Cerebellum (tissue), 4 donors: ENCODE measurements at places on chromosomes 3 and 15.

DNA sequence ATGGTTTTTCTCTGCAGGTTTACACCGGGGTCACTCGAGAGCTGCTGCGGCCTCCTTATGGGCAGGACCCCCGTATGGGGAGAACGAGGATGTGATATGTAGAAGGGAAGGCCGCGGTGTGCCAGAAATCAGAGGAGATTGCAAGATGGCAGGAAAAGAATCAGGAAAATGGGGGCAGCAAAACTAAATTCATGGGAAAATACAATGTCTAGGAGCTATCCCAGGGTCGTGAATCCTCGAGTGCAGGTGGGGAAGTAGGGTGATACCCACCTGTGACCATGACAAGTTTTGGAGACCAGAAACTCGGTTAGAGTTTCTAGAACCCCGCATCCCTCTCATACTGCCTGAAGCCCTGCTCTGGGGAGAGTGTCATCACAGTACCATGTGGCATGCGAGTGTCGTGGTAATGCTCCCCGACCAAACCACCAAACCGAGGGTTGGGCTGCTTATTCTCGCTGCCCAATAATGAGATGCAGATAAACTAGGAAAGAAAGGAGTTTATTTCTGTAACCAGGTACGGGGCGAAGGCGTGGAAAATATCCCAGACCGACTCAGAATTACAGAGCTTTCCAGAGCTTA, 781 bp downstream of the TRNT1 start:
- peak; percentile 10 for DNase-seq

- peak; percentile 24 for DNase-seq
Measured at GRCh38 chr3:46558184-46559043, 7.7 kb downstream of the LRRC2 start.

DNA sequence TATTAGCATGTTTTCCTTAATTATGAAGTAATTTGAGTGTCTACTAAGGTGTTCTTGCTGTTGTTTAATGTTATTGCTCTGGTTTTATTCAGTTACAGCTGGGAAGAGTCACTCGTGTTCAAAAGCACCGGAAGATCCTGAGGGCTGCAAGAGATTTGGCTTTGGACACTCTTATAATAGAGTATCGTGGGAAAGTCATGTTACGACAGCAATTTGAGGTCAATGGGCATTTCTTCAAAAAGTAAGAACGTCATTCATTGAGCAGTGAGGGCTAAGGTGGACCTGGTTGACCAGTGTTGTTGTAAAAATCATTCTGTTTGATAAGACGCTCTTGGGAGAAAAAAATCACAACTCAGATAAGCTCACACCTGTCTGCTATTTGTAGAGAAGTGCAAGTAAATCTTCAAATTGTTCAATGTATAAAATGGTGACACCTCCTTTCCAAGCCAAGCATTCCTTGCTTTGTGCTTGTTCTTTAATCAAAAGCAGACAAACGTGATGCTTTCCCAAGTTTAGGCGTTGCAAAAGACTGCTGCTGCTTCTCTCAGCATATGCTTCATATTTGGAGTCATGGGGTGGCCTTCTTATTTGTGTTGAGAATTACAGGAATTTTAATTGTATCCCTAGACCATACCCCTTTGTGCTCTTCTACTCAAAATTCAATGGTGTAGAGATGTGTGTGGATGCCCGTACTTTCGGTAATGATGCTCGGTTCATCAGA, 44.2 kb downstream of the SETD5 start:
- no peak for DNase-seq

GRCh38 chr3:12944849-12945248, 103.5 kb upstream of the RPL32 start:
- DNase-seq: no peak
